ENCODE measurements at places on chromosomes 16 and 17. TPM values are rescaled to one million over a fixed set of nuclear protein-coding genes. Genes with fewer than 3 reads are reported as not detected.

- DNase-seq = no peak
These were observed 39.4 kb upstream of the CDH5 start for GRCh38 chr16:66326991-66327513.

DNA sequence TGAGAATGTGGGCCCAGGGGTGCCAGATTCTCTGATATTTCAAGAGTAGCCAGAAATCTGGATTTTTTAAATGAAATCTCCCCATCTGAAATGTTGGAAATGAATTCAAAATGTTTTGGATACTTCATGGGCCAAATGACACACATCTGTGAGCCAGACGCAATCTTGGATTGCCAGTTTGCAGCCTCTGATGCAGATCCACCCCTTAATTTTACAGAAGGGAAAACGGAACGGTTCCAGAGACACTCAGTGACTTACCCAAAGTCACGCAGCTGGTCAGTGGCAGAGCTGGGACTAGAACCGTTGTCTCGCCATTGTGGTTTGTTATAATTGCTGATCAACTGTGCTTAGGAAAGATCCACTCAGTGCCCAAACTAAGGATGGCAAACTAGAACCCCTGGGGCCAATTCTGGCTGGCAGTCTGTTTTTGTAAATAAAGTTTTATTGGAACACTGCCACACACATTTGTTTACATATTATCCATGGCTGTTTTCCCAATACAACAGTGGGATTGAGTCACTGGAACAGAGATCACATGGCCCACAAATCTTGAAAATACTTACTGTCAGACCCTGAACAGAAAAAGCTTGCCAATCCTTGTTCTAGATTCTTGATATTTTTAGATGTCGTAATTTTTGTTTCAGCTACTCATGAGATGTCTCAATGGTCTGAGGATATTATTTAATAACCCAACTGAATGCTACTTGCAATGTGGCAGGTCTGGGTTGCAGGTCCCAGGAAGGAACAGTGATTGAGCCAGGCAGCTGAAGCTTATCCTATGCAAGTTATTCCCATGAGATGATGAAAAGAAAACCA, 143.8 kb downstream of the AXIN2 start:
- DNase-seq = no peak

- no peak for DNase-seq
These were observed 702 bp downstream of the SPN start for GRCh38 chr16:29663807-29664090.

DNA sequence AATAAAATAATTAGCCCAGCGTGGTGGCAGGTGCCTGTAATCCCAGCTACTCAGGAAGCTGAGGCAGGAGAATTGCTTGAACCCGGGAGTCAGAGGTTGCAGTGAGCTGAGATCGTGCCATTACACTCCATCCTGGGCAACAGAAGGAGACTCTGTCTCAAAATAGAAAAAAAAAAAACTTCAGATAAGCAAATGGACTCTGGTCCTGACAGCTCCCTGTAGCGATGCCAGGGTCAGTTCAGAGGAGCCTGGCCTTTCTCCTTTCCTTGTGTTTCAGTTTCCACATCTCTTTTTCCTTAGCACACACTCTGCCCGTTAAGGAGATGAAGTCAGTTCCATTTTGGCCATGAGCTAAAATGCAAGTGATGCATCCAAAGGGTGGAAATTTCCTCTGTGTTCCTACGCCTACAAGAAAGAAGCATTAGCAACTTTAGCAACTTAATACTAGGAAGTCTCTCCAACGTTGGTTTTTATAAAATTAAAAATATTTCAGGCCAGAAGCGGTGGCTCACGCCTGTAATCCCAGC, 11.6 kb upstream of the GRB2 start:
- DNase-seq = no peak

DNA sequence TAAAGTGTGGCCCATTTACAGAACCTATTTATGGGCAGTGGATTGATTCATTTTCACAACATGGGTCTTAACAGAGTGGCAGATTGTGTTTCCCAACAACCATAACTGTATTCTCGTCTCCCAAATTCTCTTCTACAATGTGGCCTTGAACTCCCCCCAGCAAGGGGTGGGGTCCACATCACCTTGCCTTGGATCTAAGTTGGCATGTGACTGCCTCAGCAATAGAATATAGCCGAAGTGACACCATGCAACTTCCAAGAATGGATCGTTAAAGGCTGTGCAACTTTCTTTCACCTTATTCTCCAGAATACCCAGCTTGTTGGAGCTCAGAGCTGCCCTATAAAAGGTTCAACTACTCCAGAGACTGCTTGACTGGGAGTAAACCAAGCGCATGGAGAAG, 72.0 kb upstream of the CDH5 start:
- DNase-seq = no peak

DNA sequence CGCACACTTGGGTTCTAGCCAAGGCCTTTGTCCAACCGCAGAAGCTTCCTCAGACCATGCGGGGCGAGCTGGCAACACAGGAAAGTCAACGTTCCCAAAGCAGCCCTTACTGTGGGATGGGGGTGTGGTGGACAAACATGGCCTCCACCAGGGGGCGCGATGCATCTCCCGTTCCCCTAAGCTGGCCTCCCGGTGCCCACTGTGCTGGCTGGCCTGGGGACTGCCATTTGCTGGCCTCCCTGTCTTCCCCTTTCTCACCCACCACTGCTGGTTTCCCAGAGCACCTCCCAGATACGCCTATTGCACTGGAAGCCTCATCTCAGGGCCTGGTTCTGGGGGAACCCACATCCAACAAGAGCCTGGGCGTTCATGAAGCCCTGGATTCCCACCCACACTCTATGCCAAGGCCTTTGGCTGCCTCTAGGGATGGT, 145.3 kb downstream of the IRF8 start:
- DNase-seq = no peak

GRCh38 chr17:67379251-67379630, 2.2 kb downstream of the PITPNC1 start:
- no peak for DNase-seq

DNA sequence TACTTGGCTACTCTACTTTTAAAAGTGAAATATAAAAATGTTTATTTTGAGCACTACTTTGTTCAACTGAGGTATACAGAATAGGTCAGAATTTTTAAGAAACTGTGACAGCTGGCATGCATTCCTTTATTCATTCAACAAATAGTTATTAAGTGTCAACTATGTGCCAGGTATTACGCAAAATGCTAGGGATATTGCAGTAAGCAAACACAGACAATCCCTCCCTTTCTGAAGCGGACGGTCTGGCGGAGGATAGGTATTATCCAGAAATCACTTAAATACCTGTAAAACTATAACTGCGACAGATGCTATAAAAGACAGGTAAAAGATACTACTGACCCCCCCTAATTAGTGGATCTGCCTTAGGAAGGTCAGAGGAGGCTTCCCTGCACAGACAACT, 26.1 kb downstream of the METTL16 start:
- DNase-seq = no peak

- DNase-seq = no peak
These were observed 52.1 kb upstream of the TOB1 start for GRCh38 chr17:50918071-50918932.

- no peak for DNase-seq
These were observed 10.4 kb downstream of the ABR start for GRCh38 chr17:1169221-1169928.

- no peak for DNase-seq
These were observed 64.2 kb upstream of the DOC2B start for GRCh38 chr17:245611-246010.

DNA sequence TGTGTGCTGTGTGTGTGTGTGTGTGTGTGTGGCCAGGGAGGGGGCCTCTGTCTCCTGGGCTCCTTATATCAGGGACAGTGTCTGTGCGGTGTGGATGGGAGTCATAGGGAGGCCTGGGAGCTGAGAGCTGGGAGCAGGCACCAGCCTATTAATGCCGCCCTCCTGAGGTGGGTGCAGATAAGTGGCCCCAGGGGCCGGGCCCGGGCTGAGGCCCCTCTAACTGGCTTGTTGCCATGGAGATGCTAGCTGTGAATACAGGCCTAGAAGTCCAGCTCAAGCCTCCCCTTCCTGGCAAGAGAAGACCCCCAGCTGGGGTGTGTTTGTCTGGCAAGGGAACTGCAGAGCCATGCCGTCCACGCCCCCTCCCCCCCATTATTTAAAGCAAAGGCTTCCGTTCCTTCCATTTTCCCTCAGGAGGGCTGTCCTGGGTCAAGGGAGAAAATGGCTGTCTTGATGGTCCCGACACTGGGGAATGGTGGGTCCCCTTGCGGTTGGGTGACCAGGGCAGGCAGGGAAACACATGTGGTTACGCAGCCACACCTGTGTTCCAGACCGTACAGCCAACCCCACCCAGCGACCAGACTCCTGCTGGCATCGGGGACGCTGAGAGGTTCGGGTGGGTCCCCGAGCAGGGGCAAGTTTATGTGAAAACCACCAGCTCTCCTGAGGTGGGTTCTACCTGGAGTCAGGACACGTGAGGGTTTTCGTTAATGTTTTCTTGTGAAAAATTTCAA, 141.1 kb downstream of the MRM1 start:
- no peak for DNase-seq

DNA sequence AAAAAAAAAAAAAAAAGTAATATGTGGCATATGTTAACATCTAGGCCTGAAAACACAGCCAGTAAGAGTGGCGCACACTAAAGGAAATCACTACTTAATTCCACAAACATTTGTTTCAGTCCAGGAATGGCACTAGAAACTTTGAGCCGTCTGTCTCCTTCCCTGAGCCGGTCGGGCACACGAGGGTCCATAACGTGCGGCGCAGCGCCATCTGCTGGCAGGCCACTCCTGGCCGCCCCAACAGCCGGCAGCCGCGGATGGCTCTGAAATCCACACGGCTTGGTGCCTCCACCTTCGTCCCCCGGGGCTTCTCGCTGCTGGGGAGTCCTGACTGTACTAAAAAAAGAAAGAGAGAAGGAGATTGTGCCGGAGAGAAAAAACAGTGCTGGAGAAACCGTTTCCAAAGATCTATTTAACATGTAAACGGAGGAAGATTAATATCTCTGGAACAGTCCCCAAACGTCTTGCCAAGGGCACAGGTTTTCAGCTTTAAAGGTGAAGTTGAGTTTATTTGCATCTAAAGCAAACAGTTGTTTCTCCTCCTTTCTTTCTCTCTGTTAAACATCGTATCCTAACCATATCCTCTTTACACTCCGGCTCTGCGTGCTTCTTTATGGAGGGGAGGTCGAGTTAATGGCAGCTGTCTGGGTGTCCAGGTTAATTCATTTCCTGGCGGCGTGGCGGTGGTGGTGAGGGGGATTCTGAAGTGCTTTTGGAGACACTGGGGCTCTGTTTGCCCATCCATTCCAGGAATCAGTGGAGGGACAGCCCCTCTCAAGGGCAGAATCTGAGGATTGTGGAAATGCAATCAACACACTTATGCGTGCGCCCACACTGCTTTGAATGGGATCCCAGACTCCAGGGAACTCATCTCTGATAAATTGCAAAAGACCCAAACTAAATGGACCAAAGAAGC, 611.3 kb upstream of the SALL1 start:
- DNase-seq = no peak

- DNase-seq = no peak
These were observed 14.9 kb upstream of the TEX2 start for GRCh38 chr17:64277831-64278562.

DNA sequence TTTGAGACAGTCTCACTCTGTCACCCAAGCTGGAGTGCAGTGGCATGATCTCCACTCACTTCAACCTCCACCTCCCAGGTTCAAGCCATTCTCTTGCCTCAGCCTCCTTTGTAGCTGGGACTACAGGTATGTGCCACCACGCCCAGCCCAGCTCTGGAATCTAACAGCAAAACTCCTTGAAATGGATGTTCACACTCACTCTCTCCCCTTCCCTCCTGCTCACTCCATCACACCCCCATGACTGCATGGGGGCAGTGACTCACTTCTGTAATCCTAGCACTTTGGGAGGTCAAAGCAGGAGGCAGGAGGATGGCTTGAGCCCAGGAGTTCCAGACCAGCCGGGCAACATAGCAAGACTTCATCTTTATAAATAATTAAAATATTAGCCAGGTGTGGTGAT, 11.1 kb upstream of the TFAP4 start:
- DNase-seq = no peak

- DNase-seq = no peak
These were observed 133.1 kb downstream of the ANKRD11 start for GRCh38 chr16:89357055-89357816.

GRCh38 chr16:9254863-9255262, 163.4 kb downstream of the HAPSTR1 start:
- no peak for DNase-seq

DNA sequence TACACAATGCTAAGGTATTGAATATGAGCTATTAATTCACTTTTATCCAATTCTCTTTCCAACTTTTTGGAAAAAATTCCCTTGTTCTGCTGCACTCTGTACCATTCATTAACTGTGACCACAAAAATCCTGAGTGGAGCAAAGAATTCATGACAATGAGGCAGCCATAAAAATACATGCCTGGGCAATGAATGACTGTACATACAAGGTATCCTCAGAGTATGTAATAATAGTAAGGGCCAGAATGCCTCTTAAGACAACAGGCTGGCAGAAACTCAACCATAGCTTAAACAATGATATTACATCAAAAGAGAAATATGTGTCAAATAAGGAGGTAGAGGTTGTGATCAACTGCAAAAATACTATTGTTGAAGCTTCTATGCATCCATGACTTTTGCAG, 74.7 kb upstream of the CA10 start:
- no peak for DNase-seq

DNA sequence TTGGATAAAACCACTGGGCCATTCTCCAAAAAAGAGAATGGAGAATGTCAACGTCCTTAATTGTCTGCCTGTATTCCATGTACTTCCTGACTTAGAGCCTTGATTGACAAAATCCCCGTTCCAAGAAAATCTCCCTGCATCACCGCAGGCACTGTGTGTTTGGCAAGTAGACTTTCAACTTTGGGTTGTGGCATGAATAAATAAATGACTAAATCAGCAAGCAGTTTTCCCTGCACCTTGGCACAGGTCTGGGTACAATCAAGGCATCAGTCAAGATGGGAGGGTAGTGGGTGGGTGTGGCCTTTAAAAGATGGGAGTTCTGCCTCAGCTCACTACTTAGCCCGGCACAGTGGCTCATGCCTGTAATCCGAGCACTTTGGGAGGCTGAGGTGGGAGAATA, 248.5 kb upstream of the RPL38 start:
- DNase-seq = no peak

DNA sequence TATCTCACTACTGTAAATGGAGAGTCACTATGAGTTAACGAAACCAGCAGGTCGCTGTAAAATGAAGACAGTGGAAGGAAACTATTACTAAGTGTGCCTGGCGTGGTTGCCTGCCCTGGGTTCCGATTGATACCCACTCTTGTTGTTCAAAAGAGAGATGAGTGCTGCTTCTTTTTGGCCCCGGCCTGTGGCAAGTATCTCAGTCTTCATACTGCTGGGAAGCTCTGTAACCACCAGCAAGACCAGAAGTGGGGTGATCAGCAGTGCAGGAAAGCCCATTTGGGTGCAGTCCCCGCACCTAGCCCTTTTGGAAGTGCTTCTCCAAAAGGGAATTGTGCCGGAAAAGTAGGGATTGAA, 104.5 kb downstream of the SNX29 start:
- no peak for DNase-seq

Gene TSC2
- 112 TPM for total RNA-seq

Gene ITGAL
- total RNA-seq = 3.2 TPM

Gene PROCA1
- total RNA-seq = 1.8 TPM

Gene PRSS21
- total RNA-seq = 0.54 TPM

Gene CSH2
- total RNA-seq = not detected

Gene MYL11
- total RNA-seq = 0.81 TPM

Gene KRTAP9-4
- total RNA-seq = not detected

Gene TSPOAP1
- 22.6 TPM for total RNA-seq

Gene SLFN12
- total RNA-seq = 25.3 TPM

Gene SPATA22
- not detected for total RNA-seq

Gene KCTD5
- 19.2 TPM for total RNA-seq

Gene TP53TG3B
- not detected for total RNA-seq

Gene RNF135
- 37.7 TPM for total RNA-seq

Gene C1QTNF8
- total RNA-seq = 4.3 TPM

Gene GP2
- total RNA-seq = 2.6 TPM

Gene PGAP3
- 27.2 TPM for total RNA-seq

Measured in thoracic aorta (tissue), 2 donors.